ENCODE measurements at places on chromosomes 1 and 21.

GRCh38 chr1:200107004-200107470 lies 79.5 kb downstream of the NR5A2 start:
- no peak for DNase-seq

- DNase-seq: no peak
Observed at GRCh38 chr1:212930986-212931678, 19.2 kb upstream of the VASH2 start.

- DNase-seq: no peak
Observed at GRCh38 chr1:204960306-204961125, 82.5 kb upstream of the CNTN2 start.

DNA sequence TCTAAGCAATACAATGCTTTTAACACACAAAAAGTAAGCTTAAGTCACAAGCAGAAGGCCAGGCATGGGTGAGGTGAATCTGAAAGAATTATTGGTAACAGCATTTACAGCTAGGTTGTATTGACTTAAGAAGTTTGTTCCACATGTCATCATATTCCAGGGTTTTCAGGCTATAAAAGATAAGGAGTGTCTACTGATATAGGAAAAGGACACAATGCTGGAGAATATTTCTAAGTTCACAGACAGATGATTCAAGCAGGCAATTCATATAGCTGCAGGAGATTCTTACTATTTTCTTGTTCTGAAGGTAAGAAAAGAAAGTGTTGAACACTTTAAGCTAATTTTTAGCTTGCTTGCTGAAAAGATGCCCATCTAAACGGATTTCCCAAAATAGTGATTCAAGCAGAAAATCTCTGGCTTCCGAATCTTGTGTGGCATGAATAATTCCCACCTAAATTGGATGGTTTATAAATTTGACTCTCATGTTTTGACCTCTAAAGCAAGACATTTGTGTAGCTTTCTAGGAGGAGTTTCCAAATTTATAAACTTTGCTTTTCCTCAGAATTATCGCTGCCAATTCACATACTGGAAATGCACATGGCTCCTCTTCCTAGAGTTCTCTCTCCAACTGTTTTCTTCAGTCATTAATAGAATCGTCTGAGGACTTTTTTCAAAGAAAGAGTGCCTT lies 95.6 kb upstream of the LBR start:
- DNase-seq: no peak

DNA sequence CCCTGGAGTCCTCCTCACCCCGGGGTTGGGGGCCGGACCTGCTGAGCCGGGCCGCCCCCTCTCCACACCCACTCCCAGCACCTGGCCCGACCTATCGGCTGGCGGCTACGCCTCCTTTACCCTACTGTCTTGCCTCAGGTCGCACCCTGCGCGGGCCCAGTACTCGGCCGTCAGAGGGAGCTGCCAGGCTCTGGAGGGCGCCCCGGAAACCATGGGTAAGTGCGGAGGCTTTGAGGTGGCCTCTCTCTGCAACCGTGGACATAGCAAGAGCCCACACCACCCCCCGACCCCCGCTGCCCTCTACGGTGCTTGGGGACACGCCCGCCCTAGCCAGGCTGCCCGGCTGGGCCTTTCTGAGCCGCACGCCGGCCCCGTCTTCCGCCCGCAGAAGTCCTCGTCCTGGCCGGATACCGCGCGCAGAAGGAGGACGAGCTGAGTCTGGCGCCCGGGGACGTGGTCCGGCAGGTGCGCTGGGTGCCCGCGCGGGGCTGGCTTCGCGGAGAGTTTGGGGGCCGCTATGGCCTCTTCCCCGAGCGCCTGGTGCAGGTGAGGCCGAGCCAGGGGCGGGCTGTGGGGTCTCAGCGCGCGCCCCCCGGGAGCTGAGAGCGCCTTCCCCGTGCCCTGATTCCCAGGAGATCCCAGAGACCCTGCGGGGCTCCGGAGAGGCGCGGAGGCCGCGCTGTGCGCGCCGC lies at the start of gene SH3D21:
Gene SH3D21, plus strand, starts transcription at position 159 of the 692 bp plus-strand sequence. Its CDS starts 53 bp downstream, at position 212.
- DNase-seq: no peak

GRCh38 chr1:78292361-78292760 lies 198.4 kb upstream of the PTGFR start:
- no peak for DNase-seq

DNA sequence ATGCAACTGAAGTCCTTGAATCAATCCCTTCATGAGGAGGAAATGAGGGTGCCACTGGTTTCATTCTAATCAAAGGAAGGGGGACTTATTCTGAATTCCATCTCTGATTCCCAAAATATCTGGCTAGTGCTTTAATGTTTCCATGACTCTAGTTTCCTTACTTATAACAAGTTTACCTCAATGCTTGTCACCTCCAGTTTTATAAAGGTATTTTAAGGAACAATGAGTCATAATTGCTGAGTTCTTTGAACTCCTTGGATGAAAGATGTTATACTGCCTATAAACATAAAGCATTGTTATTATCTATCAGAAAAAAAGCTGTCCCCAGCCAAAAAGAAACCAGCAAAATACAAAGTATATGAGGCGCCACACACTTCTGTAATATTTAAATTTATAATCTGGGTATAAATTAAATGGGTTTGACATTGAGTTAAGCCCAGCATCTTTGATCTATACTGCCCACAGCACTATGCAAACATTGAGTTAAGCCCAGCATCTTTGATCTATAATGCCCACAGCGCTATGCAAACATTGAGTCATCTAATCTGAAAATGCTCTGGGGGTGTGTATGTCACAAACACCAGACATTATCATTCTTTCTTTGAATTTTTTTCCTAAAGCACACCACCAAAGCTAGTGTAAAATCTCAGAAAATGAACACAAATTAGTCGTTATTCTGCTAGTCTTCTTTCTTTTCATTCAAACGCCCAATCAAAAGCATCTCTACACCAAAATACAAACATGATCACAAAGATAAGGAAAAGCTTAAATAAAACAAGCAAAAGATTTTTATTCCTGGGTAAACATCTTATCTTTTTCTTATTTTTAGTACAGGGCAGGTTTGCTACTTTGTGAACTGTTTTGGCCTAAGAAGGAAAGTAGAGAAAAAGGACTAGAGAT lies 11.5 kb upstream of the CXADR start:
- no peak for DNase-seq
